Inflammatory macrophage (primary cell): ENCODE measurements at places on chromosomes 3 and 15.

GRCh38 chr3:161266731-161267150 is 45.6 kb downstream of the NMD3 start:
- DNase-seq, result no peak

- no peak for DNase-seq
Observed at GRCh38 chr15:62404194-62404985, 239.3 kb upstream of the C2CD4B start.

DNA sequence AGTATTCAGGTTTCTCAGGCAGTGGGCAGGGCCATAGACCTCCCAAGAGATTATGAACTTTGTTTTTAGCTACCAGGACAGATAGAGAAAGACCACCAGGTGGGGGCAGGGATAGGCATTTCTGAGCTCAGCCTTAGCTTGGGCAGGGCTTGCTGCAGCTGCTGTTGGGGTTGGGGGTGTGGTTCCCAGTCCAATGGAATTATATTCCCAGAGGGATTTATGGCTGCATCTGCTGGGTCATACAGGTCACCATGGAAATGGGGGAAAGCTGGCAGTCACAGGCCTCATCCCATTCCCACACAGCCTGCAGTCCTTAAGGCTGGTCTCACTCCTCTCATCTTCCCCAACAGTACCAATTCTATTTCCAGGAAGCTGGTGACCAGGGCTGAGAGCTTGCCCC is 144.6 kb upstream of the ZPLD1 start:
- no peak for DNase-seq

GRCh38 chr3:24810881-24811280 is 316.2 kb upstream of the THRB start:
- DNase-seq, result no peak

GRCh38 chr15:89533861-89534544 is 37.6 kb upstream of the RHCG start:
- no peak for DNase-seq

DNA sequence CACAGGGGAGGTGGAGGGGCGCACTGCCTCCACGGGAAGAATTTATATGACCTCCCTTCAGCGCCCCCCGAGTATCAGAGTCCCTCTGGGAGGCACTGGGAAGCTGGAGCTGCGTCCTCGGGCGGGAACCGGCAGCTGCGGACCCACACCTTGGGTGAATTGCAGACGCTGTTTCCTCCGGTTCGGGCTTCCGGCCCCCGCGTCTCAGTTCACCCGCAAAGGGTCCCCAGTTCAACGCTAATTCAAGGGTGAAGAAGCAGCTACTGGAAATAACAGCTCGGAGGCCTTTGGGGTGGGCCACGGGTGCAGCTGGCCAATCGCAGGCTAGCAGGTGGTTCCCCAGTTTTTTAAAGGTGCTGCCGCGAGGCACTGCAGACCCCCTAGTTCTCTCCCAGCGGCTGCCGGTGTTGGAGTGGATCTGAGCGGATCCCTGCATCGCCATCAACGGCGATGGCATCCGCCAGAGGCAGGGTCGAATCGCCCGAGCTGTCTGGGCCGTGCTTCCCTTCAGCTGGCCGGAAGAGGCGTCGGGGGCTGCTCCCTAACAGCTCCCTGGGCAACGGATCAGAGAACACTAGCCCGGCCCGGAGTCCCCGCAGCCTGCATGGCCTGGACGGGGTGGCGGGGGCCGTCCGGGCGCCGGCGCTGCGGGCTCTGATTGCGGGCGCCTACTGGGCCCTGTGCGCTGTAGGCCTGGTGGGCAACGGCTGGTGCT is 19.4 kb upstream of the ADAMTS7 start:
- DNase-seq, result no peak

DNA sequence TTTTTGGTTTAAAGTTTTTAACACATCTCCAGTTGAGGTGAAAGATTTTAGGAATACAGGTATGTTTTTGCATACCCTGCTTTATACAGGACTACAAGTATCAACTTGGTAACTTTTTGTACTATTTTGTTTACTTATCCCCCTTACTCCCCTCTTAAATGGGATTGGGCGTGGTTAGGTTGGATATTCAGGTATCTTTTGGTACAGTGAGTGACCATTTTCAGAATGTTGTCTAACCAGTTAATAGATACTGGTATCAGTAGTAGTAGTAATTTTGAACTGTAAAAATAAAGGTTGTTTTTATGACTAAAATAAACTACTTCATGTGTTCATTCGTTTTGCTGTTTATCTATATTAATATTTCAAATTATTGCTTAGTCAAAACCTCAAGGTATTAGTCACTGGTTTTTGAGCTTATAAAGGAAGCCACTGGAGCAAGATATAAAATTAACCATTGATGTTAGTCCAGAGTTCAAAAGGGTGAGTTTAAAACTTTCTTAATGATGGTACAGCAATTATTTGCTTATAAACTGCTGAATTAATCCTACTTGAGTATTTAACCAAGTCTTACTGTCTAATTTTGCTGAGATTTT is 3.3 kb downstream of the MME start:
- DNase-seq, result no peak

DNA sequence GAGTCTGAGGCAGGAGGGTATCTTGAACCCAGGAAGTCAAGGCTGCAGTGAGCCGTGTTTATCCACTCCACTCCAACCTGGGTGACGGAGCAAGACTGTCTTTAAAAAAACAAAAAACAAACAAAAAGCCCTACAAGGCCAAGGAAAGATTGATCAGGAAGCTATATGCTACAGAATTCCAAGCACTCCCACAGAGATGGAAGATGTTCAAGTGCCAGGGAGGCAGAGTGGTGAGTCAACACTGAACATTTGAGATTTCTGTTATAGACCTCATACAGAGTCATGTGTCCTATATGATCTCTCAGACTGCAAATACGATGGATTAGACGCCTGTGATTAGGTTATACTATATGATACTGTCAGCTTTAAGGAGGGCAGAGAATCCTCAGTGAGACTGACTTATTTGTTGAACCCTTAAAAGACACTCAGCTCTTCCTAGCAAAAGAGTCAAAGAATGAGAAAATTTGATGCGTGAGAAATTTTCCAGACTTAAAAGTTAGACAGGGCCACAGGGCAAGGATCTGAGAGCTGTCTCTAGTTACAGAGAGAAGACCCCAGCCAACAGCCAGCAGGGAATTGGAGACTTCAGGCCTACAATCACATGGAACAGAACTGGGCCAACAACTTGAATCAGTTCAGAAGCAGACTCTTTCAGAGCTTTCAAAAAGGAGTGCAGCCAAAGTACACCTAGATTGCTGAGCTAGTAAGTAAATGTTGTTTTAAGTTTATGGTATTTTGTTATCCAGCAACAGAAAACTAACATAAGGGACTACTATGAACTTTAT is 107.6 kb downstream of the PIK3CB start:
- no peak for DNase-seq

DNA sequence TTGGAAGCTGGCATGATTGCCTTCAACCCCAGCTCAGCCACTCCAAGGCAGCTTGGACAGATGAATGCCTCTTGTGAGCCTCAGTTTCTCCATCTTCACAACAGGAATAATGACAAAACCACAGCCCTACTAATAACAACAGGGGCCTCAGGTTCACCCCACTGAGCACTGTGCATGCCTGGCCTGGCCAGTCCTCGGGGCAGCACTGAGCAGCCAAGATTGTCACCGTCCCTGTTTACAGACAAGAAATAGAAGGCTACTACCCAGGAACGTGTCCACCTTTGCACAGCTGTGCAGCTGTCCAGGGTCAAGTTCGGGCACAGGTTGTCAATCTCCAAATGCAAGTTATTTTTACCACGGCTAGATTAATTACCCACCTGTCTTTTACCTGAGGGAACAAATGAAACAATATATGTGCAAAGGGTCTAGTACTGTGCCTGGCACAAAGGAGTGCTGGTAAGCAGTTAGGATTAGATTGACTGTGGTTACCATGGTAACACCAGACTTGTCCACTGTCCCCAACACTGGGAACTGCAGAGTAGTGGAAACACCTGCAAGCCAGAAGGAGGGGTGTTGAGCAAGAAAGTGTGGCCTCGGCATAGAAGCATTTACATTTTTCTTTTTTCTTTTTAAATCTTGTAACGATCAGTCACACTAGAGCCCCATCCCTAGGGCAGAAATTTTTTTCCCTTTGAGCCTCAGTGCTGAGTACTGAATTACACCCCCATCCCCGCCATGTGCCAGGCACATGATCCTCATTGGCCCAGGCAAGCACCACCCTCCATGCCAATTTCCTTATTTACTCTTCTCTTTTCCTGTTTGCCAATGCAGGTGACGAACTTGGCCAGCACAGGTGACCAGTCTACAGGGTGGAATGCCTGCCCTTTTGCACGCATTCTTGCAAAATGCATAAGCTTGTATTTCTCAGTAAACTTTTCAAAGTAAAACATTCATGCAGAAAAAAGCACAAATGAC is 66.3 kb upstream of the SLC6A6 start:
- peak; percentile 16 for DNase-seq

GRCh38 chr3:125141596-125142419 is 70.7 kb downstream of the SLC12A8 start:
- DNase-seq, result peak; percentile 67

DNA sequence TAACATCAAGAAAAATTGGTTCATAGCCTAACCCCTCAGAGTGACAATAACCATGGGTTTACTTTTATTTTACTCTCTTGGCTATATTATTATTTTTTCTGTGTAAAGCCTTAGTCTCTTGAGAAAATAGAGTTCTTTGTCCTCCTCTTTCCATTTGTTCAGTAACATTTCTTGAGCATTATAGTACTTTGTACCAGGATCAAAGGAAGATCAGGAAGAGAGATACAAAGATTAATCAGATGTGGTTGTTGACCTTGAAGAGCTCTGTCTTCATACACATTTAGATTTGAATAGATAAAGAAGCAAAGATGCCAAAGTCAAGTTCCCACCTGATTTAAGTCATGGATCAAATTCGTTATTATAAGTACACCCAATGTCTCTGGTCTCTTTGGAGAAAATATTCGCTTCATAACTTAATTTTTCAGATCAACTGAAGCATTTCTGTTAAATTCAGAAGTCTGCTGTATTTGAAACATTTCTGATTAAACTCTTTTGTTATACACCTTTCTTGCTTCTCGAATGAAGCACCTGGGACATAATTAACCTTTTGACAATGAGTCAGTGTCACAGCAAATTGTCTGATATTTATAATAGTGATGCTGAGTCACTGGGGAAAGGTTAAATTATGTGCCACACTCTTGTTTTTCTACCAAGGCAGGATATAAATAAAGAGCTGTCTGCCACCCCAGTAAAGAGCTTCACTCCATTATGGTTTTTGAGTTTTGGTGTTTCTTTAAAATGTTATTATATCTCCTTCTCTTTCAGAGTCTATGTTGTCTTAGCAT is 100.2 kb downstream of the GHSR start:
- no peak for DNase-seq
